Pancreas (tissue), 10 donors: ENCODE measurements at places on chromosomes 4 and X.

GRCh38 chr4:116332508-116332907, 752.9 kb downstream of the TRAM1L1 start:
- no peak for DNase-seq
- no peaks in the 10 kb centered on the region for H3K4me1 ChIP-seq
- H3K27me3 ChIP-seq = no peaks in the 10 kb centered on the region
- no peak overlapping the region for H3K27ac ChIP-seq

DNA sequence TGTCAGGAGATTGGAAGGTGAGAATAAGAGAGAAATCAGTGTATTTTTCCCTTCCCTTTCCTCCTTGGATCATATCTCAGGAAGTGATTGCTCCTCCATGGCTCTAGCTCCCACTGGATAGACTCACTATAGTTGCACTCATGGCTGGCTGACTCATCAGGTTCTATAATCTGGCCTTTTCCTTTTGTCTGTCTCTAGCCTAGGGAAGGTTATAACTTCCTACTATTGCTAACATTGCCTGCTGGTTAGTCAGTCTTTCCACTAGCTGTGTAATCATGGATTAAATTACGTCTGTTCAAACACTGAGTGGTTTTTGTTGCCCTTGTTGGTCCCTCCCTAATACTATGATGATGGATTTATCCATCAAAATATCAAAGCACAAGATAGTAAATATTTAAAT, 195.5 kb upstream of the VEGFC start:
- no peak overlapping the region for H3K4me3 ChIP-seq
- no peak for DNase-seq
- H3K36me3 ChIP-seq = no peaks in the 10 kb centered on the region

- H3K36me3 ChIP-seq = no peaks in the 10 kb centered on the region
- H3K27me3 ChIP-seq = no peaks in the 10 kb centered on the region
- no peak for DNase-seq
- H3K4me1 ChIP-seq = no peaks in the 10 kb centered on the region
These were observed 92.3 kb downstream of the REPS2 start for GRCh38 chrX:17038681-17039161.

- DNase-seq = no peak
- H3K4me3 ChIP-seq = no peak overlapping the region
- no peaks in the 10 kb centered on the region for H3K27me3 ChIP-seq
- H3K27ac ChIP-seq = no peak overlapping the region
- H3K4me1 ChIP-seq = no peaks in the 10 kb centered on the region
These were observed 24.0 kb upstream of the XIAP start for GRCh38 chrX:123835661-123836371.

GRCh38 chr4:654503-654845, 19.6 kb downstream of the ATP5ME start:
- H3K27me3 ChIP-seq = no peaks in the 10 kb centered on the region
- H3K4me3 ChIP-seq = no peak overlapping the region
- H3K27ac ChIP-seq = no peak overlapping the region
- no peaks in the 10 kb centered on the region for H3K36me3 ChIP-seq

DNA sequence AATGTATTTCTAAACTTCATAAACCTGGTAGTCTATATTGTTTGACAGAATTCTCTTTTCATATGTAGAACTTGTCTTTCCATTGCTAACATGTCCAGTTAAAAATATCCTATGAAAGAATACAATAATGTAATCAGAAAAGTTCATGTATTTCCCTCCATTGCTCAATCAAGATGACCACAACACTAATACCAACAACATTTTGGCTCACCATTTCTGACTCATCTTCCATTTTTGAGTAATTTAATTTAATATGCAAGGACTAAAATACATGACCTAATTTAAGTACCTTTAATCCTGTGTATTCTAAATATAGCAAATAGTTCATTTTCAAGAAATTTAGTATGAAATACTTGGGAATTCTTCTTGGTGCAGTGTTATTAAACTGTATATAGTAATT, 239.5 kb upstream of the GPC4 start:
- H3K27ac ChIP-seq = no peak overlapping the region
- no peaks in the 10 kb centered on the region for H3K27me3 ChIP-seq
- no peak overlapping the region for H3K4me3 ChIP-seq
- H3K36me3 ChIP-seq = no peaks in the 10 kb centered on the region

DNA sequence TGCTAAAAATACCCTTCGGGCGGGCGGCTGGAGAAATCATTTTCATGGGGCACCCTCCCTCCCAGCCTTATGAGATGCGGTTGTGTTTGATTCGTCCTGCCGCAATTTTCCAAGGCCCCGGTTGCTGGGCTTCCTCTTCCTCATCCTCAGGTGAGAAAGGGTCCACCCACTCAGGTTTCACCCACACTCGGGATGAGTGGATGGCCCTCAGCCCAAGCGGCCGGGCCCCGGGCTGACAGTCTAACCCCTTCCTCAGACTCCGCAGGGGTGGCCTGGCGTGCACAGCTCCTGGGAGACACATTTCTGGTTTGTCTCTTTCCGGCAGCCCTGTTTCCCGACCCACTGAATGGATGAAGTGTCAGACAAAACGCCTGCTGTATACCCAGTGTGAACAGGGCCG, 116.5 kb upstream of the LRPAP1 start:
- DNase-seq = no peak
- H3K4me3 ChIP-seq = no peak overlapping the region
- no peak overlapping the region for H3K27ac ChIP-seq
- no peaks in the 10 kb centered on the region for H3K36me3 ChIP-seq
- H3K27me3 ChIP-seq = no peaks in the 10 kb centered on the region

- H3K27me3 ChIP-seq = no peaks in the 10 kb centered on the region
- no peak overlapping the region for H3K4me3 ChIP-seq
- no peak for DNase-seq
- H3K27ac ChIP-seq = no peak overlapping the region
- H3K36me3 ChIP-seq = no peaks in the 10 kb centered on the region
These were observed 605.1 kb downstream of the KCTD8 start for GRCh38 chr4:43843501-43843900.

DNA sequence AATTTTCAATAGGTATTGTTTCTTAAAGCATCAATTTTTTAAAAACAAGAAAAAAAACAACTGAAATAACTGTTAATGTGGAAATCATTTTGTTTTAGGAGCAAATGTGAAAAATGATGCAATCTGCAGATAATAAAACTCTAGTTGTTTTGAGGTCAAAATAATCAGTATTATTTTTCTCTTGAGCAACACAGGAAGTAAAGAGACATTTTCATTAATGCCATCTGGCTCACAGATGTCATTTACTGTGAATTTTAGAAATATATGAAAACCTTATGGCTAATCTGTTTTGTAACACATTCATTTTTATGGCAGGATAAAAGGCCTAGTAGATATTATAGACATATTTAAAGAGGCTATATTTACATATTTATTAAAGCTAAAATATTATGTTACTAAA, 141.6 kb downstream of the PCDH18 start:
- no peak overlapping the region for H3K4me3 ChIP-seq
- no peak for DNase-seq
- no peak overlapping the region for H3K27ac ChIP-seq
- no peaks in the 10 kb centered on the region for H3K27me3 ChIP-seq
- H3K4me1 ChIP-seq = no peaks in the 10 kb centered on the region
- no peaks in the 10 kb centered on the region for H3K36me3 ChIP-seq

- H3K4me3 ChIP-seq = no peak overlapping the region
- DNase-seq = no peak
These were observed 136.5 kb upstream of the CPEB2 start for GRCh38 chr4:14865804-14866203.

- DNase-seq = no peak
- H3K4me1 ChIP-seq = no peaks in the 10 kb centered on the region
- no peak overlapping the region for H3K4me3 ChIP-seq
- H3K27me3 ChIP-seq = peaks cover 23% of the 10 kb centered on the region
These were observed 17.2 kb downstream of the GPR174 start for GRCh38 chrX:79161655-79162054.

- no peaks in the 10 kb centered on the region for H3K36me3 ChIP-seq
- H3K4me1 ChIP-seq = no peaks in the 10 kb centered on the region
- H3K27ac ChIP-seq = no peak overlapping the region
- no peaks in the 10 kb centered on the region for H3K27me3 ChIP-seq
- H3K4me3 ChIP-seq = no peak overlapping the region
- no peak for DNase-seq
These were observed 217.1 kb upstream of the STS start for GRCh38 chrX:6930307-6930849.

DNA sequence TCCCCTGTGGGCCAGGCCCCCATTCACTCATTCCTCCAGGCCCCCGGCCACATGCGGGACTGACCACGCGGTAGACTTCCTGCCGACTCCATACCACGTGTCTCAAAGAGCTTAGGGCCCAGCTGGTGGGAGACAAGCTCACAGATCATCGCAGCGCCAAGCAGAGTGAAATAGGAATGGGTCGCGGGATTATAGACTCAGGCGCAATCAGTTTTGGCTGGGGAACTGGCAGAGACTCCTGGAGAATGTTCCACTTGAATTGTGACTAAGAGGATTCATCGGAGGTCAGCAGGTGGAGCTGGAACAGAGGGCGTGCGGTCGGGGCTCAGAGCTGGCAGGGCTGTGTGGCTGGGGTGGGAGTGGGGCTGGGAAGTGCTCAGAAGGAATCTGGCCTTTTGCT, 15.6 kb downstream of the ATP2B3 start:
- H3K4me1 ChIP-seq = no peaks in the 10 kb centered on the region
- H3K36me3 ChIP-seq = no peaks in the 10 kb centered on the region
- no peak overlapping the region for H3K27ac ChIP-seq
- no peaks in the 10 kb centered on the region for H3K27me3 ChIP-seq
- DNase-seq = no peak

- no peak overlapping the region for H3K4me3 ChIP-seq
- peak; percentile 76 for DNase-seq
- H3K27me3 ChIP-seq = no peaks in the 10 kb centered on the region
- H3K36me3 ChIP-seq = no peaks in the 10 kb centered on the region
- peak overlapping the region; percentile 67 for H3K27ac ChIP-seq
- no peaks in the 10 kb centered on the region for H3K4me1 ChIP-seq
These were observed 7.8 kb downstream of the RBM47 start for GRCh38 chr4:40621592-40622512.

DNA sequence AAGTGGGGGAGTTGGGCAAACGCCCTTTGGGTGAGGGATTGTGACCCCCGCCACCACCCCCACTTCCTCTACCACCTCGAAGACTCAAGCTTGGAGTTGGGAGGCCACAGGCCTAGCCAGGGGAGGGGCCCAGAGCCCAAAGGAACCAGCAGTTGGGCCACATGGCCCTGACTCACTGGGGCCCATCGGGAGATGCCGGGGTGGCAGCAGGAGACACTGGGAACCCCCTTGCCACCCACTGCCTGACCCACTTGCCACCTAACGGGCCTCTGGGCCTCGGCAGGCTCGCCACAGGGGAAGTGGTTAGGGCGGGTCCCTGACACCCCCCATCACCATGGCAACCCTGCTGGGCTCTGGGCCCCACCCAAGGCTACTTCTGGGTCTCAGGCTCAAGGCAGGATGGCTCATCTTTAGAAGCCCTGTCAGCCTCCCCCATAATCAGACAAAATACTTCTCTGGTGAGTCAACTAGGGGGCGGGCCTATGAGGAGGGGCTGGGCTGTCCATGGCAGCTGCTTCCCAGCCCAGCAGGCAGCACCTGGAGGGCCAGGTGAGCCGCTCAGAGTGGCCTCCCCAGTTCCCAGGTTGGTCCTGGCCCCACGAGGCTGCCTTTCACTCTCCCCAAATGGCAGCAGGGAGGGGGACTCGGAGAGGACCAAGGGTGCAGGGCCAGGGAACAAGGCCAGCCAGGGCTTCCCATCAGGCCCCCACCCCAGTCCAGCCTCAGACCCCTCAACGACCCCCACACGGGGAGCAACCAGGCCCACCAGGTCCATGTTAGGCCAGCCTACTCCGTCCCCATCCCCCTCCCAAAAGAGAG, 5.6 kb downstream of the FLNA start:
- H3K27me3 ChIP-seq = no peaks in the 10 kb centered on the region
- H3K27ac ChIP-seq = peak overlapping the region; percentile 49
- DNase-seq = no peak
- no peaks in the 10 kb centered on the region for H3K4me1 ChIP-seq

DNA sequence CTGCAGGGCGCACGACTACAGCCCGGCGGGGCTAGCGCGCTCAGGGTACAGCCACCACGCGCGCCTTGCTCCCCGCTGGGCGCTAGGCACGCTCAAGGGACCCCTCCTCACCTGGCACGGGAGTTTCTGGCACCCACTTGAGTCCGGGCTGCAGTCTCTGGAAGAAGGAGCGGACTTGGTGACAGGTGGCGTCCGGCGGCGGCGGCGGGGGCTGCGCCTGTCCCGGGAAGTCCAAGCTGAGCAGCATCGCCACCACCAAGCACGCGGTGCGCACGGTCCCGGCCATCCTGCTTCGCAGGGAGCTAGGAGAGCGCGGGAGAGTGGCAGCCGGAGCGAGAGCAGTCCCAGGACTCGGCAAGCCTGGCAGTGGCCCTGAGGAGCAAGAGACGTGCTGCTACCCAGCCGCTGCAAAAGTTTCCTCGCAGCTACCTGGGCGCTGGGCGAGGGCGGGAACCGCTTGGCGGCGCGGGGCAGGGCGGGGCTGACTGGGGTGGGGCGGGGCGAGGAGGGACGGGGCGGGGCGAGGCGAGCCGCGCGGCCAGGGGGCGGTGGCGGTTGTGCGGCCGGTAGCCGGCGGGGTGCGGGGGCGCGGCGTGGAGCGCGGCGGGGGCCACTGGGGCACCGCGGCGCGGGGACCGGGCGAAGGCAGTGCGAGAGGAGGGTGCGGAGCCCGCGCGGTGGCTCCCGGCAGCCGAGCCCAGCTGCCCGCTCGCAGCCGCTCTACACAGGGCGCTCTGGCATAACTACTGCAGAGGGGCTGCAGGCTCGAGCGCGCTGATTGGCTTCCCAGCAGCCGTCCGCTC, at the start of gene GPC3:
TSS of gene GPC3 (minus strand) at position 431 of the 803 bp plus-strand sequence.
- peak; percentile 47 for DNase-seq
- H3K27ac ChIP-seq = no peak within 1 kb of the TSS
- H3K27me3 ChIP-seq = no peaks in the 10 kb centered on the region
- H3K36me3 ChIP-seq = no peaks in the 10 kb centered on the region
- H3K4me1 ChIP-seq = no peaks in the 10 kb centered on the region
- H3K4me3 ChIP-seq = peak within 1 kb of the TSS; percentile 35

GRCh38 chr4:94375364-94375763, 32.7 kb upstream of the HPGDS start:
- H3K36me3 ChIP-seq = no peaks in the 10 kb centered on the region
- H3K4me3 ChIP-seq = no peak overlapping the region
- no peak for DNase-seq
- H3K4me1 ChIP-seq = no peaks in the 10 kb centered on the region

GRCh38 chrX:84197550-84197949, 9.6 kb upstream of the RPS6KA6 start:
- no peaks in the 10 kb centered on the region for H3K36me3 ChIP-seq
- H3K27me3 ChIP-seq = no peaks in the 10 kb centered on the region
- no peaks in the 10 kb centered on the region for H3K4me1 ChIP-seq
- H3K27ac ChIP-seq = no peak overlapping the region
- H3K4me3 ChIP-seq = no peak overlapping the region

GRCh38 chrX:154648931-154649330, 4.4 kb downstream of the CTAG2 start:
- H3K27me3 ChIP-seq = no peaks in the 10 kb centered on the region
- H3K4me1 ChIP-seq = no peaks in the 10 kb centered on the region
- H3K27ac ChIP-seq = no peak overlapping the region
- H3K4me3 ChIP-seq = no peak overlapping the region

DNA sequence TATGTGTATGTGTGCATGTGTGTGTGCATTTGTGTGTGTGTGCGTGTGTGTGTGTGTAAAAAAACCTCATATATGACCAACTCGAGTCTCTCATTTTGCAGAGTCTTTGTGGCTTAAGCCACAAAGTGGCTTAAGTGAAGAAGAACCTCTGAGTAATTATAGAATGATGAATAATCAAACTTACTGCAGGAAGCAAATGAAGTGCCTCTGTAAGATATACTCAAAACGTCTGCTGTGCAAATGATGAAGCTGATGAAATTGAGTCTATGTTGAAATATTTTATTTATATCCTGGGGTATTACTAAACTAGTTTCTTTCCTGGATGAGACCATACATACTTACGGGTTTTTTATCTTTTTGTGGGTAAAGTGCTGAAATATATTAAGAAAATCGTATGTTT, 1198.7 kb downstream of the PCDH7 start:
- no peak overlapping the region for H3K4me3 ChIP-seq
- H3K4me1 ChIP-seq = no peaks in the 10 kb centered on the region
- no peaks in the 10 kb centered on the region for H3K36me3 ChIP-seq
